LHCN-M2 (cell line): ENCODE measurements at places on chromosomes 3 and 15.

GRCh38 chr3:11544412-11545181 lies 99.1 kb downstream of the VGLL4 start:
- DNase-seq: peak; percentile 83

- no peak for DNase-seq
Measured at GRCh38 chr3:151504606-151505005, 43.7 kb upstream of the IGSF10 start.

DNA sequence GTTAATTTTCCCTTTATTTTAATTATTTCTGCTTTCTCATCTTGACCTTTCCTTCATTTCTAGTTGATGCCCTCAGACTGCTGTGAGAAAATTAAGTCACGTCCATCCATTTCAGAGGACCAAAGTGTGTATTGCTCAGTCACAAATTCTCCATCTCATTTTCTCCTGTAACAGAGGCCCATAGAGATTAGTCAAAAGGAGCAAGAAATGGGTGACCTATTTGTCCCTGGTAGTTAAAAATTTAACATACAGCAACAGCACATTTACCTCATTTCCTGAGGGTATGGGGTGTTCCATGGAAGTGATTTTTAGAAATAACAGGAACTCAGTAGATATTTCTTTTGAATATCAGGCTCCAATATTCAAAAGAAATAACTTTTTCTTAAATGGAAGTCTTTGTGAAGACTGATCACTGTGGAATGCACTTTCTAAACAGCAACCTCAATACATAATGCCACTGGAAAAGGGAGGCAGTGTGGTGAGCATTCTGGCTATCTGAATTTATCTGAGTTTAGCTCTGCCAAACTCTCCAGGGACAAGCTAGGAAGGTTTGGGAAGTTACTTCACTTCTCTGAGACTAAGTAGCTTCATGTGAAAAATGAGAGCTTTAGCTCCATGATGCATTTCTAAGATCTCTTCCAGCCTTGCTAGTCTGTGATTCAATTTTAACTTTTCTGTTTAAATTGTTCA lies 808.2 kb downstream of the SQOR start:
- DNase-seq: no peak

DNA sequence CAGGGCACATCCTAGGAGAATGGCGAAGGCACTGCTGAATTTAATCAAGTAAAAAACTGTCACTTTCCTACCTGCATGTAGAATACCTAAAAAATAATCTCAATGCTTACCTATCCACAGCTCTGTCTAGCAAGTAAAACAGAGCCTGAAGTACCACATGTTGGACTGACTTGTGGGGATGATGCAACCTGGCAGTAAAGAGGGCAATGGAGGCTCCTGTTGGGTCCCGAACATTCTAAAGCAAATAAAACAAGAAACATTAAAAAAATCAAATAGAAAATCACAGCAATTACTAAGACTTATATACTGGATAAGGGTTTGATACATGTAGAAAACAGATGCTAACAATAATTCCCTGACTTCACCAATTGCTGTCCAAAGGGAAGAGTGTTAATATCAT lies 56.1 kb downstream of the PTPN9 start:
- DNase-seq: no peak

- DNase-seq: no peak
Measured at GRCh38 chr3:184594371-184595001, 32.9 kb downstream of the EPHB3 start.

- no peak for DNase-seq
Measured at GRCh38 chr3:128572644-128573105, 77.9 kb downstream of the RPN1 start.

DNA sequence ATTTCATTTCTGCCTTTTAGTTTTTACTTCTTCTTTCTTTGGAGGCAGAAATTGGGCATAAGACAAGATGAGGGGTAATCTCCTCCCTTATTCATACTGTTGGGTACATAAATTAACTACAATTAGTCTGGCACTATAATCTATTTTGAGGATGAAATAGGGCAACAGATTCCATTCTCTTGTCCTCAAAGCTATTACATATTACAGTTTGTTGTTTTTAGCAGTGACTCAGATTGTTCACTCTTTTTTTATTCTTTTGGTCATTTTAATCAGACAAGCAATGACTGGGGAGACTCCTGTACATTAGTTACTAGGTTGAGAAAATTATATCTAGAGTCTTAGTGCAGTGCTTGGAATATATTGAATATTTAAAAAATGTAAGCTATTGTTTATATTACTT lies 556.0 kb downstream of the OTOL1 start:
- DNase-seq: peak; percentile 34

- no peak for DNase-seq
Measured at GRCh38 chr15:77361456-77361855, 58.4 kb downstream of the PEAK1 start.

DNA sequence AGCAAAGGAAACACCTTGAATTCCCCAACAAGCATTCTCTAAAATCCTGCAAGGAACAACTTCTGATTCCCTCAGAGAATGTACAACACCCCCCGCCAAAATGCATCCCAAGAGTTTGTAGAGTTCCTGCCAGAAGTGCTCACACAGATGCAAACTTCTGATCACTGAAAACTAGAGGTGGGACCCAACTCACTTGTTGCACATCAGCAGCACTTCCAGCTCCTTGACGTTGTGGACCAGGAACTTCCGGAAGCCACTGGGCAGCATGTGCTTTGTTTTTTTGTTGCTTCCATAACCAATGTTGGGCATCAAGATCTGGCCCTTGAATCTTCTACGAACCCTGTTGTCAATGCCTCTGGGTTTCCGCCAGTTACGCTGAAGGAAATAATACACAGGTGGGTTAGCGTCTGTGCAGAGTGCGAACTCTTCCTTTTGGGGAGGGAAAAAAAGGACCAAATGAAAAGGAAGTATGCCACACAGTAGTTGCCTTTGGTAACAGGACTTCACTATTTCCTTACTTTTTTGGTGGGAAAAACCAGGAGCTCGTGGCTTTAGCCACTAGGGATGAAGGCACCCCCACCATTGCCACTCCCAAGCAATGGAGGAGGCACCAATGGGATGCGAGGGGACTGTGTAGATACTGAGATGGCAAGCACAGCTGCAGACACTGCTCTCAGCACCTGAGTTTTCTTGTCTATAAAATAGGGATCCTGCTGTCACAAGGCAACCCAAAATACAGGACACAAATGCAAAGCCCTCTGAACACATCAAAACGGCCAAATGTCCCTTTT lies 2.0 kb downstream of the RPL32 start:
- DNase-seq: no peak

DNA sequence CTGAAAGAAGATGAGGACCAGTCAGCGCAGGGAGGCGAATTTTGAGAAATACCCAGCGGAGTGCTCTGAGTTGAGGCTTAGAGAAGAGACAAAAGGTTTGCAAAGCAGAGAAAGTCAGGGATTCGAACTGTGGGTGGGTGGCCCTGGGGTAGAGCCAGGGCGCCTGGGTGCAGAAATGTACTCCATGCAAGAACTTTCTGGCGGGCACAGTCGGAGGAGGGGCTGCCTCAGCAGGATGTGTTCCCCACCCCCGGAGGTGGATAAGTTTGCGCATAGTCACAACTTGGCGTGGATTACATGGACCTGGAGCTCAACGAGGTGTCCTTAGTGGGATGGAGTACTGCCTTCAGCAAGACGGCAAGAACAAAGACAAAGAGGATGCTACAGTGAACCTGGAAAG lies 117.3 kb upstream of the ALDH1A3 start:
- no peak for DNase-seq

- no peak for DNase-seq
Measured at GRCh38 chr3:33099109-33099645, 2.2 kb upstream of the GLB1 start.

GRCh38 chr3:57852896-57853295 lies 96.8 kb downstream of the SLMAP start:
- peak; percentile 20 for DNase-seq

DNA sequence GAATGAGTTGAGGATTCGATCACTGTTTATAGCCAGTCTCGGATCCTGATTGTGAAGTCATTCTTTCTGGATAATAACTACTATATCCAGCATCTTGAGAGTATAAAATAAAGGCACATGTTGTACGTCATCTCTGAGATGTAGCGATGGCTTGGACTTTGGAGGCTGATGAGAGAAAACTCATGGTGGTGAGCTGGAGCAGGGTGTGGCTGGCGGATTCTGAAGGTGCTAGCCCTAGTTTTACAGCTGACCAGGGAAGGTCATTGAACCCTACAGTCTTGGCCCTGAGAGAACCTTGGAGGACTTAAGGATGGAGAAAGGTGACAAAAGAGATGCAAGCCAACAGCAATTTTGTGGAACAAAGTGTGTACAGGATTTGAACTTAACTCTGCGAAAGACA lies 153.8 kb downstream of the IGF1R start:
- no peak for DNase-seq

DNA sequence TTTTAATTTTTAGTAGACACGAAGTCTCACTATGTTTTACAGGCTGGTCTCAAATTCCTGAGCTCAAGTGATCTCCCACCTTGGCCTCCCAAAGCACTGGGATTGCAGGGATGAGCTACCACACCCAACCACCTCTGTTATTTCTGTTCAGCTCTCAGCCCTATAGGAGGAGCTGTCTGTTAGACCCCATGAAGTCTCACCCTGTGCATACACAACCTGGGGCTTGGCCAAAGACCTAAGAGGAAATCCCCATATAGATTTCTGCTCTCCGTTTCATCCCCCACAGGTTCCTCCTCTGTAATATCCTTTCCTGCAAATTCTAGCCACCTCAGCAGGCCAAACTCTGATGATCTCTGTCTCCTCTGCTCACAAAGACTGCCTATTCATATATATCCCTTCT lies 56.6 kb upstream of the CTDSPL2 start:
- DNase-seq: no peak

GRCh38 chr15:39936187-39936586 lies 2.3 kb downstream of the EIF2AK4 start:
- peak; percentile 69 for DNase-seq

GRCh38 chr15:77179541-77179998 lies 108.7 kb upstream of the TSPAN3 start:
- no peak for DNase-seq

- no peak for DNase-seq
Measured at GRCh38 chr3:30091686-30092085, 514.7 kb upstream of the TGFBR2 start.

- peak; percentile 78 for DNase-seq
Measured at GRCh38 chr3:64612082-64612860, 75.5 kb downstream of the ADAMTS9 start.

GRCh38 chr3:151035072-151035471 lies 50.4 kb upstream of the MED12L start:
- no peak for DNase-seq

GRCh38 chr3:183572935-183573334 lies 17.4 kb upstream of the KLHL6 start:
- no peak for DNase-seq

GRCh38 chr15:43922021-43922420 lies 95.2 kb downstream of the WDR76 start:
- DNase-seq: peak; percentile 24

DNA sequence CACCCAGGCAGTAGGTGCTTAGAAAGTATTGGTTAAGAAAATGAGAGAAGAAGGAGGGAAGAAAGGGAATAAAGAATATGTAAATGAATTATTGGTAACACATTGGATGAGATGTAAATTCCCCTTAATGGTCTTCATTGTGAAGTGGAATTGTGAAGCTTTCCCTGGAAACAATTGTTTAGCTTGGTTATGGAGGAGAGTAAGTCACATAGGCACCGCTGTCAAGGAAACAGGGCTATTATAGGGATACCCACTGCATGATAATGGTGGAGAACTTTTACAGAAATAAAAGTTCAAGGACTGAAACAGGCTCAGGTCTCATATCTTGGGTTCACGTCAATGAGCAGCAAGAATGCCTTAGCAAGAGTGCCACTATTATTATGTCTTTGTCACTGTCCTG lies 9.5 kb downstream of the SYNPR start:
- DNase-seq: no peak

- no peak for DNase-seq
Measured at GRCh38 chr3:104961851-104962250, 404.9 kb upstream of the ALCAM start.

DNA sequence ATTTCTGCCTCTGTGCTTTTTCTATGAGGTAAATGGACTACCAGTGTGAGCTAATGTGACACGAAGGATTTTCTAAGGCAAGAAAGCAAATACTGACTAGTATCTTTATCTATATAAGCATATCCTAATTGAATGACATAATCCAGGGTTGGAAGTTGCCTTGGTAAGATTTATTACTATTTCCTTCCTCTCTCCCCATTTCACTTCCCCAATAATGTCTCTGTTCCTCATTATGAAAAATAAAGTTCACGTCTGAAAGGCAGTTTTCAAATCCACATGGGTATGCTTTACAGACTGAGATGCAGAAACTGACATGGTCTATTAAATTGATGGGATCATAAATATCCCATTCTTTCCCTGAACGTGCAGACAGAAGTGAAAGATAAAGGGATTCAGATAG lies 86.0 kb downstream of the DTWD1 start:
- DNase-seq: no peak

GRCh38 chr3:47404955-47405790 lies 24.4 kb downstream of the PTPN23 start:
- peak; percentile 30 for DNase-seq

GRCh38 chr3:5458526-5458925 lies 271.0 kb downstream of the EDEM1 start:
- no peak for DNase-seq

DNA sequence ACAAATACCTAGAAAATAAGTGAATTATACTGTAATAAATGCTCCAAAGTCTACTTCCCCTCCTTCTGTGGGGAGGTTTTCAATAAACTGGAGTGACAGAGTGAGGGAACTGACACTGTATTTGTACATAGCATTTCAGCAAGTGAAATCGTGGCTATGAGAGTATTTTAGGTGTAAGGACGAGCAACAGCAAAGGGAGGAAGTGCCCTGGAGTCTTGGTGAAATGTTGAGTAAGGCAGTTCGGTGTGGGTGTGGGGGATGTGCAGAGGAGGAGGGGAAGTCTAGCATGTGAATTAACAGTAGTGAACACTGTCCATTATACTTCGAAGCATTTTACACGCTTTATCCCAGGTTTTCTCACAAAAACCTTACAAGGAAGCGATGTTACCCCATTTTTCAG lies 18.1 kb upstream of the P2RY13 start:
- DNase-seq: no peak

GRCh38 chr15:84886211-84886983 lies 1.9 kb downstream of the SLC28A1 start:
- no peak for DNase-seq

DNA sequence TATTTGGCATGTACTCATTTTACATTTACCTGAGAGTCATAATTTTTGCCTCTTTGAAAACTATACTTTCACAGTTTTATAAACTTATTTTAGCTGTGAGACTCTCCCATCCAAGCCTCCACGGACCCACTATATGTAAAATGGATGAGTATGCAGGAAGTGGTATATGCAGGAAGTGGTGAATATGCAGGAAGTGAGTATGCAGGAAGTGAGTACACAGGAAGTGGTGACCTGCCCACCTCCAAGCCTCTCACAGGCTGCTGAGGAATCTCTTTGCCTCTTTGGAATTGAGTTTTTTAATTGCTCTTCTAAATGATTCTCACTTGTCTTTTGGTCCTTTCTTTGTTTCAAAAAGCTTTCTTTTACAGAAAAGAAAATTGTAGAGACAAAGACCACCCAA lies 85.2 kb downstream of the KBTBD8 start:
- DNase-seq: peak; percentile 22
